ENCODE measurements at places on chromosomes 12 and 14.
A peak's percentile ranks its signal among the peaks of the same experiment; 100 is the strongest.

- DNase-seq, result no peak
Measured at GRCh38 chr12:104049278-104049902, 597 bp downstream of the GLT8D2 start.

DNA sequence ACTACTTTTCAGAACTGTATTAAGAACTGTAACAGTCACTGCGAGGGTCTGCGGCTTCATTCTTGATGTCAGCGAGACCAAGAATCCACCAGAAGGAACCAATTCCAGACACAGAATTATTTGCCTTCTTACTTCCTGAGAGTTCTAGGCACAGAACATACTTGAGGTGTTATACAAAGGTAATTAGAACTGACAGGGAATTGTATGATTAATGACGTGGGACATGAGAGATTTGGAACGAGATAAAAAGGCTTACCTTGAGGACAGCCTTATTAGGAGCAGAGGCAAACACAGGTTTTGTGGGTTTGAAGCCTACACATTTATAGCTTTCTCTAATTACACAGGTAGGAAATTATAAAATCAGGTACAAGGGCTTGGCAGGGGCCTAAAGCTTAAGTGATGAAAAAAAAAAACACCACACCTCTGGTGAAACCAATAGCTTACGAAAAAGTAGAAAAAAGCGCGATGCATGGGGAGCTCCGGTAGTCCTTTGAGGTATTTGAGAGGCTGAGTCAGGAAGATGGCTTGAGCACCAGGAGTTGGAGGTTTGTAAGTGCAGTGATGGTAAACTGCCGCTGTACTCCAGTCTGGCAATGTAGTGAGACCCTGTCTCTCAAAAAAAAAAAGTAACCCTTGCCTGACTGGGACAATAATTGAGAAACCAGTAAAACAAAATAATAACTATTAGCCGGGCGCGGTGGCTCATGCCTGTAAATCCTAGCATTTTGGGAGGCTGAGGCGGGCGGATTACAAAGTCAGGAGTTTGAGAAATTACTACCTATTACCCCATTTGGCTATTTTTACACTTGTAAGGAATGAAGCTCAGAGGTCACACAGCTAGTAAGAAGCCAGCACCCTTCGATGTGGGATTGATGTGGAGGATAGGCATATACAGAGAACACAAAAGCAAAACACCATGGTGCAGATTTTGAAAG lies 795 bp upstream of the ACOT2 start:
- DNase-seq, result no peak

GRCh38 chr12:112813836-112814235 lies 22.3 kb downstream of the RPH3A start:
- no peak for DNase-seq

DNA sequence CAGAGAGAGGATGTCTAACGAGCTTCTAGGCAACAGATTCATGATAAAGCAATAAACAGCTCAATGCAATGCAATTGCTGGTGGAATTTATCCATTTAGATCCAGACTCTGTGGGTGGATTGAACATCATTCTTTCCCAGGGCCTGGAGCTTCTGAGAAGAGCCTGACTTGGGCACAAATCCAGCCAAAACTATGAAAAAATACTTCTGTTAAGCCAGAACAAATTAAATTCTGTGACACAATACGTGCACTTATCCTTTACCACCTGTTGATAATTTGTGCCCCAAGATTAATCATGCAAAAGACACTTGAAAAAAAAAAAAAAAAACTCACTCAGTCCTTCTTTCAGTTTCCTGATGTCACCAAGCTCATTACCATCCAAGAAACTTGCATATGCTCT lies 446.0 kb upstream of the DCN start:
- DNase-seq, result no peak

GRCh38 chr12:122064780-122065588 lies 13.6 kb upstream of the MLXIP start:
- DNase-seq, result no peak

DNA sequence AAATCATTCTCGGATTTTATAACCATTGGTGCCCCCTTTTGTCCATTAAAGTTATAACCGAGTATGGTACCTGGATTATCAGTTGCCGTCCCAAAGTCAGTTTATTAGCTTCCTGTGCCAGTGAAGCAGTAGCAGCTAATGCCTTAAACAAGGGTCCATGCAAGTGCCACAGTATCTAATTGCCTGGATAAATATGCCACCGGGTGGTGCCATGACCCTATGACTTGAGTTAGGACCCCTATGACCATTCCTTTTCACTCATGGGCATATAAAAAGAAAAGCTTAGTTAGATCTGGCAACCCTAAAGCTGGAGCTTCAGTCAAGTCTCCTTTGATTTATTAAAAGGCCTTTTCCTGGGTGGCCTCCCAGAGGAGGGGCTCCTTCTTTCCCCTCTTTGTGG lies 1314.6 kb downstream of the TMEM121 start:
- DNase-seq, result no peak

DNA sequence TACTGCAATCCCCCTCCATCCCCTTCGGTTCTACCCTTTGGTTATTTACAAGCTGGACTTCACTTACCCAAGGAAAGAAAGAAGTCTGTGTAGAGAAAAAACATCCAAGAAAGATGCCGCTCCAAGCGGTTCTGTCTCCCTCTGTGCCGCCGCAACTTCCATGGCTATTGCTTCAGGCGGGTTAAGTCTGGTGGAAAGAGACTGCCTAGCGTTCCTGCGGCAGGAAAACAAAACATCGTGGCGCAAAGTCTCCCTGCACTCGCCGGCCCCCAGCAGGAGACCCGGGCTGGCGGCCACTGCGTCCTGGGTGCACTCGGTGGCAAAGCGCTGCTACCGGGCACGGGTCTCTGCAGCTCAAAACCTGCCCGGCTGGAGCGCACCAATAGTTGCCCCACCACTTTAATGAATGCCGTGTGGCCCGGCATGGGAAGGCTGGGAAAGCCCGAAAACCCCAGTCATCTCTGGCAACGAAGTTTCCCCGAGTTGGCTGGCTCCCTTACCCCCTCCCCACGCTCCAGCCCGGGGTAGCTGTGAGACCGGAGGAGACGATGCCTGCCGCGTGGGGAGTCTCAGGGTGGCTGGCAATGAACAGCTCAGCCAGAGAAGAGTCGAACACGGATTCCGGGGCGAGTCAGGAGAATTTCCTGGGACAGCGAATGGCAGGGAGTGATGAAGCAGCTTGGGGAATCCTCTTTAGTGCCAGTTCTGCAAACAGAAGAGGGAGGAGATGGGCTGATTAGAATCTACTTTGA lies 3.5 kb upstream of the KCNK10 start:
- DNase-seq, result no peak

- DNase-seq, result no peak
Measured at GRCh38 chr12:97404093-97404492, 58.5 kb upstream of the RMST start.

DNA sequence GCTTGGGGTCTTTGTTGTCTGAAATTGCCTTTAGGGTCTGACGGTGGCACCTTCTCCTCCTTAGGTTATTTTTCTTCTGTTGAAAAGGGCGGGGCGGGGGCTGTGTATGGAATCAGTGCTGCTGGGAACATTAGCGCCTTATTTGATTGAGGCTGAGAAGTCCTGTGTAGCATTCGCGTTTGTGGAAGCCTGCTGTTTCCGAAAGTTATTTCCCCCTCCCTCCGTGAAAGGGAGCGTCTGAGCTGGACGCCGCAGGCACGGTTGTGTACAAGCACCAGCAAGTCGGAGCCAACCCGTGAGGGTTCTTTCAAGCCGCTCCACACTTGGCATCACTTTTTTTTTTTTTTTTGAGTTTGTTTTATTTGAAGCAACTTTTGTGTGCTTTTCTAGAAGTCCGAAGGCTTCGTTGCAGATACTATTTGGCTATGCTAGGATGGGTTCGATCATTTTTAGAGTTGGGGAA lies 1.1 kb downstream of the SYNE2 start:
- peak; percentile 36 for DNase-seq

DNA sequence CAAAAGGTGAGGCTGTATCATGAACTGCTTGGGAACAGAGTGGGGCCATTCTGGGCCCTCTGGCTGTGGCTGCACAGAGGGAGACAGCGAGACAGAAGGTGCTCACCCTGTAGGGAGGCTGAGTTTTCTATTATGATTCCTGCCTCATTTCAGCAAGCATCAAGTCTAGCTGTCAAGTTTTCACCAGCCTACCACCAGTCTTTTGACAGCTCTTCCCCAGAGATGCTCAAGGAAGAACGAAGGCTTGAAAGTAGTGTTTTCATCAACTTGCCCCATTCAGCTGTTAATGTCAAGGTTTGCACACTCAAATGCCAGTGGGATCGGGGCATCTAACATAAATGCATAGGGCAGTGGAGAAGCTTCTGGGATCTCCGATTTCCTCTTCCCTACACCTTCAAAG lies 10.0 kb downstream of the FGF23 start:
- no peak for DNase-seq

DNA sequence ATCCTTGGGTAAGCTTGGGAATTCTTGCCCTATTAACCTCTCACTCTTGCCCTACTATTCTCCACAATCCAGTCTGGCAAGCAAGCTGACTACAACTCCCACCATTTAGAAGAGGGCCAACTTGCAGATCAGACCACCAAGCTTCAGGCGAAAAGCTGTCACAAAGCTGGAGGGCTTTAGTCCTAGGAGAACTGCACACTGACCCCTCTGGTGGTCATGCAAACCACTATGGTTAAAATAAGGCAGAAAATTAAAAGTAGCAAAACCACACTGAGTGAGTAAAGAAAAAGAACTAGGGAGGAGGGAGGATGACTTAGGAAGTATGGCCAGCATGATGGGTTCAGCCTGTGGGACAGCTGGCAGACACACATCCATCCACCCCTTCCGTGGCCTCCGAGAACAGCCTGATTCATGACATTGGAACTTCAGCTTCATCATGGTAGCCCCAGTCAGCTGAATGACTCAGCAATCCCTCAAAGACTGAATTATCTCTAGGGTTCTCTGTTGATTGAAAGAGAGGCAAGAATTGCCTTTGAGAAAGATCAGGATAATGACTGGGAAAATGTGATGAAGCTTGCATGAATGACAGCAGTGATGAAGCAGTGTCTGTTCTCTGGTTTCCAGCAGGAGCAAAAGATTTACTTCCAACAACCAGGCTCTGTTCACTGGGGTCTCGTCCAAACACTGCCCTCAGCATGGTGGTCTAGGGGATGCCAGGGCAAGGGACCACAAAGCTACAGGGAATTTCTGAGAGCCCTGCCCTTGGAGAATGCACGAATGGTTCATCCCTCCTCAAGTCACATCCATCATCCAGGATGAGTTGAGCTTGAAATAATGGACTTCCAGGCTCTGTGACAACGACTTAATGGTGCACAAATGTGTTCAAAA lies 24.4 kb downstream of the PITPNM2 start:
- DNase-seq, result no peak

DNA sequence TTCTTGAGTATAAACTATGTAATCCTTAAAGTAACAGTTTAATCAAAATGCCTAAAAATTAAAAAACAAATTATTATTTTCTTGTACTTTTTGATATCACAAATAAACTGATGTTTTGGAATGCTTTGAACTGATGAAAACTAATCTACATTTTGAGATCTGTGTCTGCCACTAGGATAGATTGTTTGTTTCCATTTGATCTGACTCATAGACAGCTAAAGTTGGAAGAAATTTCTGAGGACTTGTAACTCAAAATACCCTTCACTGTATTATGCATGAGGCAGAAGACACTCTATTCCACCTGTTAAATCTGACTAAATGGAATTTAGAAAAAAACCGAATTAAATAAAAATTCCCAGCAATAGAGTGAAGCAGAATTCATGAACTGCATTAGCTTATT lies 1400.0 kb upstream of the FLRT2 start:
- no peak for DNase-seq

All from stimulated activated CD8-positive, alpha-beta memory T cell treated with anti-CD3 and anti-CD28 coated beads, Interleukin-2, amount 100 ng/mL, for 1 hour (primary cell).